Kidney tubule cell (primary cell): ENCODE measurements at places on chromosomes 2 and 18.
A peak's percentile ranks its signal among the peaks of the same experiment; 100 is the strongest.

- no peak for DNase-seq
These were observed 13.6 kb upstream of the IRS1 start for GRCh38 chr2:226813148-226813701.

DNA sequence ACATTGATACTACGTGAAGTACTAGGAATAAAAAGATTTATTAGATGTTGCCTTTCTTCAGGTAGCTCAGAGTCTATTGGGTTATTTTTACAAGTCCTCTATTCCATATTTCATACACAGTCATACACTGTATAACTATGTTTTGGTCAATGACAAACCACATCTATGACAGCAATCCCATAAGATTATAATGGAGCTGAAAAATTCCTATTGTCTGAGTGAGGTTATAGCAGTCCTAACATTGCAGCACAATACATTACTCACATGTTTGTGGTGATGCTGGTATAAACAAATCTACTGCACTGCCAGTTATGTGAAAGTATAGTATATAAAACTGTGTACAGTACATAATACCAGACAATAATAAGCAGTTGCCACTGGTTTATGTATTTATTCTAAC lies 595.1 kb downstream of the MBD2 start:
- DNase-seq: no peak

- DNase-seq: no peak
These were observed 899.1 kb downstream of the TMEM182 start for GRCh38 chr2:103660947-103661346.

DNA sequence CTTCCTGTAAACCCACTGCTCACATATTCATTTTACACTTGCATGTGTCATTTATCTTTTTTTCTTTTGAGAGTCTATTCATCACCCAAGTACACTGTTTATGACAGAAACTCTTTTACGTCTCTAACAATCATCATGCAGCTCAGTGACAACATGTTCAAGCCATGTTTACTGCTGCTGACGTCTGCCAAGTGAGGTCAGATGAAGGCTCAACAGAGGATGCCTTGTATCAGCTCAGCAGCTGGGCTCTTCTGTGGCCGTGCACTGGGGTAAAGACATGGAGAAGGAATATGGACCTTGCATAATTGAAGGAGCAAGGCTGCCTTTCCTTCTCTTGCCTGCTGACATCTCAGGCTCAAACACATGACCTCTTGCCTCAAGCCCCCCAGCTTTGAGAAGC lies 99.6 kb downstream of the ADD2 start:
- DNase-seq: no peak

DNA sequence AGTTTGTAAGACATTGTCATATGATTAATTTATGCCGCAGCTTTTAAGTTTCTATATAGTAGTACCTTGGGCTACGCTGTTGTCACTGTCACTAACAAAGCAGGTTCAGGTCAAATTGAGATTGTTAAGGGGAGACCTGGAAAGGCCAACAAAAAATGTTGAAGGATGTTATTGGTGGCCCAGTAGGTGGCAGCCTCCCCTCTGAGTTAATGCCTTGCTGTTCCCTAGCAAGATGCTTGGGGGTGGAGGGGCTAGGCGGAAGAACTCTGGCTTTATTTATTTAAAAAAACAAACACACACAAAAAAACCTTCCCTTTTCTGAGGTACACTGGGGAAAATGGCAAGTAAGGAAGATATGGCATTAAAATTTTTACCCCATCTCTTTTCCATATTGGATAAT lies 128.3 kb upstream of the ATP5MC3 start:
- DNase-seq: peak; percentile 11
